H4 (cell line): ENCODE measurements at places on chromosomes 4 and X. TPM values are rescaled to one million over a fixed set of nuclear protein-coding genes. Genes with fewer than 3 reads are reported as not detected.

TMEM31 gene
- total RNA-seq, result not detected in 2 replicates

- DNase-seq, result no peak
Observed at GRCh38 chrX:148913971-148914370, 413.6 kb downstream of the AFF2 start.

DNA sequence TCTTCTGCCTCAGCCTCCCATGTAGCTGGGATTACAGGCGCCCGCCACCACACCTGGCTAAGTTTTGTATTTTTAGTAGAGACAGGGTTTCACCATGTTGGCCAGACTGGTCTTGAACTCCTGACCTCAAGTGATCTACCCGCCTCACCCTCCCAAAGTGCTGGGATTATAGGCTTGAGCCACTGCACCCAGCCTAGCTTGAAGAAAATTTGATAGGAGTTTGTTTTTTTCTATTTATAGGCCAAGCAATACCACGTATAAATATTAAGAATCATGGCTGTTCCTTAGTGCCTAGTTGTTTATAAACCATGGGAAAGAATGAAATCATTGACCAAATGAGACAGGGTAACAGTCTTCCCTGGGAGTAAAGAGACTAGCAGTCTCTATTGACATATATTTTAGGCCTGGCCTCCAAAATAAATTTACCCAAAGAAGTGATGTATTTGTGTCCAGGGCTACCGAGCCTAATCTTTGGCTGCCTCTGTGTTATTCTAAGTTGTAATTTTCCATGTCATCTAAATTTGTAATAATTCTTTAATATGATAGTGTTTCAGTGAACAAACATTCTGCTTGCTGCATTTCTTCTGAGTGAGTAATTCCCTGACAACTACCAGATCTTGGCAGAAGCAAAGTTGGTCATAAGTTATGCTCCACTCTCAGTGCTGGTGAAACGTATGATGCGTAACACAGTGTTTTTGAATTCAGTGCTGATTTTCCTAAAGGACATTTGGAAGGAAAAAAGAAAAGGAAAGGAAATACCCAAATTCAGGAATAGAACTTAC, 10.3 kb downstream of the PKD2 start:
- peak; percentile 65 for DNase-seq

TEC gene
- total RNA-seq, result 0.06 TPM in 1 of 2 replicates, not detected in the other

DNA sequence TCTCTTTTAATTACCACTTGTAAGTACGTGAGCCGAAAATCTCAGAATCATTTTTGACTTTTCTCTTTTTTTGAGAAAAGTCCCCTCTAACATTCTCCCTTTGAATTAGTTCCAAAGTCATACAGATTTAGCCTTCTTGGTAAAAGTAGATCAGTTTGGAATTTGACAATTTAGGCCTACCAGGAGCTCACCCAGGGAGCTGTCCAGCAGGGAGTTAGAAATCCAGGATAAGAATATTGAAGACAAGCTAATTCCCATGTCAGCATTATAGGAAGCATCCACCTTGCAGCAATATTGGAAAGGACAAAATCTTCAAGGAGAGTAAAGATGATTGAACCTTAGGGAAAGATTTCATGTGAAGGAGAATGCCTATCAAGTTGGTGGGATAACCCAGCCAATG, 352.2 kb upstream of the CPEB2 start:
- DNase-seq, result no peak

NR3C2 gene
- total RNA-seq, result 1.2 and 1.9 TPM in 2 replicates

OTC gene
- not detected in 2 replicates for total RNA-seq

GRCh38 chrX:40414335-40414734, 166.4 kb upstream of the ATP6AP2 start:
- no peak for DNase-seq

- DNase-seq, result no peak
Observed at GRCh38 chrX:40476958-40477357, 103.8 kb upstream of the ATP6AP2 start.

DNA sequence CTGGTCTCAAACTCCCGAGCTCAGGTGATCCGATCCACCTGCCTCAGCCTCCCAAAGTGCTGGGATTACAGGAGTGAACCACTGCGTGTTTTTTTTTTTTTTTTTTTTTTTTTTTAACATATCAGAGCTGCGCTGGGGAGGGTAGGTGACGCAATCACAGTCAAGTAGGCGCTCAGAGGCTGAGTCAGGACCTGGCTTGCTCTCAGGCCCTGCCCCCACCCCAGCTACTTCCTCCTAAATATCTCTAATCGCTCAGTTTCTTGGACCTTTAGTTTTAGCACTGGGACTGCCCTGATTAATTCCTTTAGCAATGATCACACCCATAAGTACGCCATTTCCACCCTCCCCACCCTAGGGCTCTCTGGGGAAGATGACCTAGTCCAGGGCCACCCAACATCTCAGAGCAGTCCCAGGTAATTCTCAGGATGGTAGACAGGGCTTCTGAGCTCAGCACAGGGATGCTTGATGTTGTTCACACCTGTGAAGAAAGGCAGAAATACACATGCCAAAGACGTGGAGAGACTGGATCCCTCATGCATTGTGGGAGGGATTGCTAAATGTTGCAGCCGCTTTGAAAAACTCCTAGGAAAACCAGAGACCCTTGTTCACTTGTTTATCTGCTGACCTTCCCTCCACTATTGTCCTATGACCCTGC, 50.2 kb downstream of the DDX3X start:
- DNase-seq, result peak; percentile 80

GATA1 gene
- total RNA-seq, result not detected in 2 replicates

DNA sequence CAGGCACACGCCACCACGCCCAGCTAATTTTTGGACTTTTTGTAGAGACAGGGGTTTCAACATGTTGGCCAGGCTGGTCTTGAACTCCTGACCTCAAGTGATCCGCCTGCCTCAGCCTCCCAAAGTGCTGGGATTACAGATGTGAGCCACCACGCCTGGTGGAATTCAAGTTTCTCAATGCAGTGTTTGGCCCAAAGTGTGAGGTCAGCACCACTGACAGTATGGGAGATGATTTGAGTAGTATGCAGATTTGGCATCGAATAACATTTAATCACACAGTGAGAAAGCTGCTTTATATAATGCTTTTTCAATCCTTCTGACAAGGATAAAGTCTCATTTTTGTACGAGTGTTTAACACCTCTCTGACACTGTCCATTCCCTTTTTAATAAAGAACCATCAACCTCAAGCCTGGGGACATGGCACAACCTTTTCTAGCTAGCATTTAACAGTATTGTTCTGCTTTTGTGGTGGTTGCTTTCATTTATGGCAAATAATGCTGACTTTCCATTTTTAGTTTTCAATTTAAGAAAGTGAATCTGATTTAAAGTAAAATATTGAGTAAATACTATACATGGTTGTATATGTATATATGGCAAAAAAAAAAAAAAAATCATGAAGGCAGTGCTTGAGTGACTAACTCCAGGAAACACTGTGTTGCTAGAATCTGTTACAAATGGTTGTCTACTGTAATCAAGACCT, 4.3 kb upstream of the NSUN7 start:
- no peak for DNase-seq

RAB41 gene
- not detected in 2 replicates for total RNA-seq

GRCh38 chr4:84515075-84515474, 16.0 kb upstream of the NKX6-1 start:
- no peak for DNase-seq

DNA sequence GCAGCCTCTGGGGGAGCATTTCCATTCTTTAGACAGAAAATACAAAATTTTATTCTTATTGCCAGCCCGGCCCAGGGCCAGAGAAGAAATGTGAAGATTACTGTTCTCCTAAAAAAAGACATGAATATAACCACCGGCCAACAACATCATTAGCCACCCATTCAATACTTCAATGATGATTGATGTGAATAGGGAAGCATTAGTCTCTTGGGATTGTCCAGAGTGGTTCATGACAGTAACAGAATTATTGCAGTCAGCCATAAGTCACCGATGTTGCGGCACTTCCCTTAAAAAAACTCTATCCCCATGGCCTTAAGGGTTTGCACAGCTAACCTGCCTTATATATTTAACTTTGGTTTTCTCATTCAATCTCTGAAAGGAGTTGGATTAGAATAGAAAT, 418.7 kb downstream of the CENPC start:
- DNase-seq, result no peak

DNA sequence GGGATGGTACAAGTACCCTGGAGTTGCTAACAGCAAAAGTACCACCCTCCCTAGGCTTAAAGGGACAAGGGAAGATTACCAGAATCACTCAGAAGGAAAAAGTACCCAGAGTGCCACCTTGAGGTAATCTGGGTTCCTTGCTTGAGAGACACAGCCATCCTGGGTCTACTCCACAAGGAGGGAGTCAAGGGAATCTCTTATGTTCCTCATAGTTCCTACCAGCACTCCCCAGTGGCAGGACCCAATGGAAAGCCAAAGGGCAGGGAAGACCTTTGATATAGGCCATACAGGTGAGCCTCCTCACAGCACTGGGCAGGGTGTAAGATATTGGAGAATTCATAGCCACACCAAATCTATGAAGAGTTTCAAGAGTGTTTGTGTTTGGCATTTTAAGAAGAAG, 5.7 kb downstream of the IL2 start:
- DNase-seq, result peak; percentile 45

DNA sequence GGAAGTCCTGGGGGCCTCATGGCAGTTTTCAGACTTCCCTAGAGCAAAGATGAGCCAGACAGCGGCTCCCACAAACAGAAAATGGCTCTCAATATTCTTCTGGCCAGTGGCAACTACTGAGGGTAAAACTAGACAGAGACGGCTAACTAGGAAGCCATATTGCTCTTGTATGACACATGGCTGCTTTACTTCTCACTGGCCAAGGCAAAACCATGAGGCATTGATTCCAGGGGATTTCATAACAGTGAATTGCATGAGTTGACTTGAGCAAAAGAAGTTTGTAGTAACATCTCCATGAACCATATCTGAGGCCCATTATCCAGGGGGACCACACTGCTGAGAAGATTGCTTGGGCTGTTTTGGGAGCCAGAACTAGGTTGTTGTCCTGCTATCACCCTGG, 13.7 kb upstream of the TLR8 start:
- DNase-seq, result no peak

DNA sequence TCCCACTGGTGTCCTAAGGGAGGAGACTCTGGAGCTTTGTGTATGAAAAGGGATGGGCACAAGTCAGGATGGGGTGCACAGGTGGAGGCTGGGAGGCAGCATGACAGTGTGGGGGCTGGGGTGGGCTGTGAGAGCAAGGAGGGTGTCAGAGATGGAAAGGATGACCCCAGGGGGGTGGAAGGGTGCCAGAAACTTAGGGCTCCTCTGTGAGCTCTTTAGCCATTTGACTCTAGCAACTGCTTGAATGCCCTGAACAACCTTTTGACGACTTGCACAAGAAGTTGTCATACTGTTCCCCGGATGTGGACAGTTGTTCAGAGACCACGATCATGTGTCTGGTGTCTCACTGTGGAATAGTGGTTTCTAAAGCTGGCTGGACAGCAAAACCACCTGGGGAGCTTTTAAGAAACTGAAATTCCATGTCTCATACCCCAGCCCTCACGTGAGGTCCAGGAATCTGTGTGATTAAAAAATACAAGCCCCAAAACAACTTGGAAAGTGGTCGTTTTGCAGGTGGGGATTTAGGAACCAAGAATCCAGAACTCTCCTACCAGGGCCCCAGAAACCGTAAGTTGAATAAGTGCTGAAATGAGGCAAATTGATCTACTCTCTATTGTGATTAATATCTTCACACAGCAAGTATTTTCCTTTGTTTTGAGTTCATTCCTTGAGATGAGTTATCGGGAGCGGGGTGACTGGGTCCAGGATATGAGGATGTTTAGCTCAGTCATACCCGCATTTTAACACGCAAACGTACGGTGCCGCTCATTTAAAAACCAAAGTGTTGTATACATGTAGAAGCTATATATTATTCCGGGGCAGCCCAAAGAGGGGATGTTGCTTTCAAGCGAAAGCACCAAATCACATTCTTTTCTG, 3.4 kb downstream of the RHOH start:
- DNase-seq, result peak; percentile 77

F11 gene
- not detected in 2 replicates for total RNA-seq

TSPYL2 gene
- total RNA-seq, result 7.5 and 10.3 TPM in 2 replicates

MAGEA12 gene
- 5.5 and 5.7 TPM in 2 replicates for total RNA-seq

- DNase-seq, result no peak
Observed at GRCh38 chr4:112371361-112371760, 74.2 kb downstream of the ALPK1 start.

CCSER1 gene
- total RNA-seq, result 1.5 and 2.8 TPM in 2 replicates

GRCh38 chr4:151917145-151917734, 156.4 kb upstream of the GATB start:
- DNase-seq, result no peak

DNA sequence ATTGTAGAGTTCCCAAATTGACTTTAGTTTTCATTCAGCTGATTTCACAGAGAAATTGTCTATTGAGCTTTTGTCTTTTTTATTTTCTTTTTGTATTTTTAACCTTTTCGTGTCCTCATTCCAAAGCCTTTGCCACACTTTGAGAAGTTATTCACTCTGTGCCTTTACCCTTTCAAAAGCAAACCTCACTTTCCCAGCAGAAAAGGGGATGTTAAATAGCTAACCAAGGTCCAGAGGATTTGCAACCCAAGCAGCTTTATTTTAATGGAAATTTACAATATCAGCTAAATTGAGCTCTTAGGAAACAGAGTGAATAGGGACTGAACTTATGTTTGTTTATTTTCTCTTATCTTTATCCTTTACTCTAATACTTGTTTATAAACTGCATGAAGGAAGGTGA, 428.8 kb downstream of the PCDH7 start:
- no peak for DNase-seq

- no peak for DNase-seq
Observed at GRCh38 chr4:168847771-168848502, 162.1 kb downstream of the CBR4 start.

NDST3 gene
- 1.3 and 2.7 TPM in 2 replicates for total RNA-seq

PAGE2 gene
- total RNA-seq, result 0.48 TPM in 1 of 2 replicates, not detected in the other

ADGRG4 gene
- not detected in 2 replicates for total RNA-seq

GRCh38 chr4:4490041-4490440, 51.8 kb downstream of the STX18 start:
- no peak for DNase-seq

GRCh38 chrX:74119016-74119910, 184.7 kb upstream of the ZCCHC13 start:
- peak; percentile 30 for DNase-seq

DNA sequence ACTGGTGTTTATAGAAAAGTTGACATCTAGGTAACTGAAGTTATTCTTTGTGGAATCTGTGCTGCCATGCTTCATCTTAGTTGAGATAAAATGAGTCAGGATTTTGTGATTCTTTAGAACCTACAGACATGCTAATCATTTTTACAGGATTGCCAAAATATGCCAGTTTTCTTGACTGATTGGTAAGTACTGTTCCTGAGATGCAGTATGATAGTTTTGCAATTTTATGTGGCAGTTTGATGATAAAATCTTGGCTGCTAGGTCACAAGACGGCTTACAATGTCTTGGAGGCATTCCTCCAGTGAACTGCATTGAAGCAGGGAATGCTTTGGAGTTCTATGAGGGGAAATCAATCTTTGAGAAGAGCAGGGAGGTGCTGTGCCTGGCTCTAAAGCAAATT, 104.4 kb upstream of the ESX1 start:
- no peak for DNase-seq

LRCH2 gene
- 4.5 and 6.2 TPM in 2 replicates for total RNA-seq
